Muscle of leg (tissue), 16 donors: ENCODE measurements at places on chromosomes 5 and 9. TPM values are rescaled to one million over a fixed set of nuclear protein-coding genes. Genes with fewer than 3 reads are reported as not detected.

The IFNB1 gene
- total RNA-seq: not detected

- no peak for DNase-seq
Observed at GRCh38 chr9:92484563-92484962, 2.3 kb upstream of the ASPN start.

- peak; percentile 50 for DNase-seq
Observed at GRCh38 chr5:129509363-129509975, 49.4 kb downstream of the ADAMTS19 start.

The OTP gene
- total RNA-seq: not detected

GRCh38 chr5:171486613-171487012 lies 67.2 kb downstream of the FGF18 start:
- DNase-seq: no peak

DNA sequence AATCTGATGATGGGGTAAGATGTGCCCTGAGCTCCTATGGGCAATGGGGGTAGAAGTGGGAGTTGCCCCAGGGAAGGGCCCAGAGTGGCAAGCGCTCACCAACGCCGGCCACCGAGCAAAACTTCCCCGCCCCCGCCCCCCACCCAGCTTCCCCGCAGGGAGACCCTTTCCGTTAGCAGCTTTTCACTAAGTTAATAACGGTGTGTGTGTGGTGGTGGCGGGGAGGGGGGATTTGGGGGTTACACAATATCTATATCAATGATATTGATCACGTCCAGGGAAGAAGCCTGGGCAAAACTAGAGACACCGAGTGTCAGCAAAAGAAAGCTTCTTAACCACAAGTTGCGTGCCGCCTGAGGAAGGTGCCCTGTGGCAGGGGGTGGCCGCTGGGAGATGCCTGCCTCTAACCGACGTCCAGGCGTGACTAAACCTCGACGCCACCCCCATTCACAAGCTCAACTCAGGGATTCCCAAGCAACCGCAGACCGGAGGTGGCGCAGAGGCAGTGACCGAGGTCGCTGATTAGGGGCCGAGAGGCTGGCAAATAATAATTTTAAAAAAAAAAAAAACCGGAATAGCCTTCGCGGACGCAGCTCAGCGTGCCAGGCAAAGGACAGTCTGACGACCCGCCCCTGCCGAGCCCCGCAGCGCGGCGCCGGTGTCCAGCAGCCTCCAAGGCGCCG lies 222.6 kb downstream of the MEF2C start:
- no peak for DNase-seq

DNA sequence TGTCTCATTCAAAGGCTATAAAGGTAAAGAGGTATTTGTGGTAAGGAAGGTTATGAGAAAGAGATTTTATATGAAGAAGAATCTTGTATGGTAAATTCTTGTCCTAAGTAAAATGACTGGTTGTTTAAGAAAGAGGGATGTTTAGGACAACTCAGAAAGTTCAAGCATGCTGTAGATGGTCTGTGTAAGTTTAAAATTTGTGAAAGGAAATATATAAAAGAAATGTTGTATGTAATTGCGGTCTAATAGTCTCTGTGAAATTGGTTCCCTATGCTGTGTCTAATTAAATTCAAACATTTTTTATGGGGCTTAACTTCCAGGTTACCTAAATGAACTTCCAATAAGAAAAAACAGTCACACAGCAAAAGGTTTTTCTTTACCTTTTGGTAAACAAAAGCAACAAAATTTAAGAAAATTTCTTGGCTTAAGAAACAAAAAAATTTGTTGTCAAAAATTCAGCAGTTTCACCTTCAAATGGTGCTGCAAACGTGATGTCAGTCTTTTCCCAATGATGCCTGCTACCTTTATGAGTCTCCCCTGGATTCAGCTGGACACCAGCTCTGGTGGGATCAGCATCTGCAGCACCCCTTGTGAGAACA lies 83.0 kb upstream of the FCN1 start:
- DNase-seq: no peak
